ENCODE measurements at places on chromosomes 12 and 14. TPM values are rescaled to one million over a fixed set of nuclear protein-coding genes. Genes with fewer than 3 reads are reported as not detected.

GRCh38 chr12:67541625-67541991, 106.9 kb upstream of the DYRK2 start:
- H3K4me1 ChIP-seq, result no peaks in the 10 kb centered on the region
- DNase-seq, result no peak
- no peaks in the 10 kb centered on the region for H3K36me3 ChIP-seq
- H3K27me3 ChIP-seq, result no peaks in the 10 kb centered on the region
- no peak overlapping the region for H3K27ac ChIP-seq
- H3K4me3 ChIP-seq, result no peak overlapping the region

DNA sequence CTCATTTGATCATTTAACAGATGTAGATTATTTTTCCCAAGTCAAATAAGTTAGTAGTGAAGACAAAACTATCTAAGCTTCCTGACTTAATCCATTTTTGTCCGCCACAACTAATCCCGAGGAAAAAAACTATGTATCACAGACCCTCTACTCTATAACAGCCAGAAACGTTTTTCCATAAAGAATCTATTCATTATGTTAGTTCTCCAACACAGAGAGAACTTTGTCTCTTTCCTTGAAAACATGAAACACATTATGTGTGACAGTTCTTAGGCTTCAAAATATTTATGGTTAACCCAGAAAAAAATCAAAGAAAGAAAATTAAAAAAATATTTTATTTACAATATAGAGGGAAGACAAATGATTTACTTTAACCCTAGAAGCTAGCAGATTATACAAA, 100.1 kb downstream of the PLEKHG7 start:
- no peak overlapping the region for H3K4me3 ChIP-seq
- no peak for DNase-seq
- no peaks in the 10 kb centered on the region for H3K27me3 ChIP-seq
- no peak overlapping the region for H3K27ac ChIP-seq

GRCh38 chr14:97120611-97121031, 323.4 kb downstream of the VRK1 start:
- H3K36me3 ChIP-seq, result no peaks in the 10 kb centered on the region
- DNase-seq, result no peak
- H3K27ac ChIP-seq, result no peak overlapping the region
- H3K4me3 ChIP-seq, result no peak overlapping the region
- H3K27me3 ChIP-seq, result no peaks in the 10 kb centered on the region

DNA sequence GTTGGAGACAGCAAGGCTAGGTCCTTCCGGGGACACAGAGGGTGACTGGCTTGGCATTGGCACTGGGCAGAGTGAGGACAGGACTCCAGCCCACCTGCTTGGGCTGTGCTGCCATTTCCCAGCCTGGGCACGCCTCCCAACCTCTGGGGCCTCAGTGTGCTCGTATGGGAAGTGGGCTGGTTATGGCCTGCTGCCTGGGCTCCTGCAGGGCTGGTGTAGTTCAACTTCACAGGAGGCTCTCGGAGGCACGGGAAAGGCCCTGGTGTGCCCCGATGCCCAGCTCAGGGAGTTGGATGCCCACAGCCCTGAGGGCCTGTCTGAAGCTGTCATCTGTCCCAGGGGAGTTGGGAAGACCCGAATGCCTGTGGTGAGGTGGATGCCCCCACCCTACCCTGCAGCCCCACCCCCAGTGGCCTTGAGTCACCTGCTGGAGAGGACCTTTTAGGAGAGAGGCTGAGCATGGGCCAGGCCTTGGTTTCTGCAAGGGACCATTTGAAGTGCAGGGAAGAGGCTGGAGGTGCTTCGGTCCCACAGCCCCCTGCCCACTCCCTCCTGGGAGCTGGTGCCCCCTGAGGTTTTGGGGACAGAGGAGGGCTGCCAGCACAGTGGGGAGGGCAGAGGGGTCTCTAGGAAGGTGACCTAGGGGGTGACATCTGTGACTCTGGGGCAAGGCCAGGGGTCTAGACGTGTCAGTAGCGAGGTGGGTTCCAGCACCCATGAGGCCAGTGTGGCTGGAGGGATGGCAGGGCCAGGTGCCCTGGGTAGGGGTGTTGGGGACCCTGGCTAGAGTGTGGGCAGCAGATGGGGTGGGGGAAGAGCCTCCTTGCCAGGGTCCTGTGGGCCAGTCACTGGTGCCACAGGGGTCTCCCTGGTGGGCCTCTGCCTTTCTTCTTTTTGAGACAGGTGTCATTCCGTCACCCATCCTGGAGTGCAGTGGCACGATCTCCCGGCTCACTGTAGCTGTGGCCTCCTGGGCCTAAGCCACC, 9.1 kb downstream of the ULK1 start:
- no peak overlapping the region for H3K4me3 ChIP-seq
- H3K4me1 ChIP-seq, result no peaks in the 10 kb centered on the region
- DNase-seq, result no peak
- H3K27ac ChIP-seq, result peak overlapping the region; percentile 78
- no peaks in the 10 kb centered on the region for H3K27me3 ChIP-seq

DNA sequence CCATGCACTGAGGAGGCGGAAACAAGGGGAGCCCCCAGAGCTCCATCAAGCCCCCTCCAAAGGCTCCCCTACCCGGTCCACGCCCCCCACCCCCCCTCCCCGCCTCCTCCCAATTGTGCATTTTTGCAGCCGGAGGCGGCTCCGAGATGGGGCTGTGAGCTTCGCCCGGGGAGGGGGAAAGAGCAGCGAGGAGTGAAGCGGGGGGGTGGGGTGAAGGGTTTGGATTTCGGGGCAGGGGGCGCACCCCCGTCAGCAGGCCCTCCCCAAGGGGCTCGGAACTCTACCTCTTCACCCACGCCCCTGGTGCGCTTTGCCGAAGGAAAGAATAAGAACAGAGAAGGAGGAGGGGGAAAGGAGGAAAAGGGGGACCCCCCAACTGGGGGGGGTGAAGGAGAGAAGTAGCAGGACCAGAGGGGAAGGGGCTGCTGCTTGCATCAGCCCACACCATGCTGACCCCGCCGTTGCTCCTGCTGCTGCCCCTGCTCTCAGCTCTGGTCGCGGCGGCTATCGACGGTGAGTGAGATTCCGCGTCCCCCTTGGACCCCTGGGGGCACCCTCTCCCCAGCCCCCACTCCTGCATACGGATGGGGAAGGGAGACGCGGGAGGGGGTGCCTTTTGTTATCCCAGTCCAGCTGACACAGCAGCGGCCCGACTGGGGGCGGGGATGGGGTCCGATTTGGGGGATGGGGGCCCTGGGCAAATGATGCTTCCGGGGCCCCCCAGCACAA, 400 bp downstream of the LRP1 start:
- no peaks in the 10 kb centered on the region for H3K36me3 ChIP-seq
- H3K27me3 ChIP-seq, result no peaks in the 10 kb centered on the region
- H3K4me1 ChIP-seq, result peaks cover 59% of the 10 kb centered on the region
- peak overlapping the region; percentile 98 for H3K27ac ChIP-seq

GRCh38 chr12:121334513-121335343, 17.5 kb downstream of the ANAPC5 start:
- H3K27me3 ChIP-seq, result no peaks in the 10 kb centered on the region
- H3K27ac ChIP-seq, result no peak overlapping the region
- H3K4me1 ChIP-seq, result no peaks in the 10 kb centered on the region
- no peak overlapping the region for H3K4me3 ChIP-seq
- peaks cover 64% of the 10 kb centered on the region for H3K36me3 ChIP-seq
- DNase-seq, result no peak

The FOXA1 gene
- not detected for total RNA-seq

The SLC16A7 gene
- 139 TPM for total RNA-seq

The SYT10 gene
- not detected for total RNA-seq
